Right lung (tissue), 10 donors: ENCODE measurements at places on chromosomes 12 and 14. TPM values are rescaled to one million over a fixed set of nuclear protein-coding genes. Genes with fewer than 3 reads are reported as not detected.

The TAS2R43 gene
- 0.46 TPM for polyA plus RNA-seq

The TPH2 gene
- 0.24 TPM for polyA plus RNA-seq

DNA sequence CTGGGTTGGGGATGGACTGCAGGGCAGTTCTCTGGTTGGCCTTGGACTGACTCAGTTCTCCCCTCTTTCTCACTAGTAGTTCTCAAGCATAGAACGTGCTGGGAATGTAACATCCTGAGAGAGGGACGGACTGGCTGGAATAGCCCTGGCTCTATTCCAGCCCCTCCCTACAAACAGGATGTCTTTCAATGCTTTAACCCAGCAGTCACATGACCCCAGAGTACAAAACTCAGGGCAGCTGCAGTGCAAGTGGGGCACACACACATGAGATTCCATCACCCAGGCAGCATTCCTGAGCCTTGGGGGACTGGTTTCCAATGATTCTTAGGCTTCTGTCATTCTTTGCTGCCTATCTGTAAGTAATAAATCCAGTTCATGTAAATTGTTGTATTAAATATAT lies 1.6 kb upstream of the ACOT6 start:
- no peak for DNase-seq

GRCh38 chr12:99235381-99235780 lies 412.2 kb upstream of the GARIN6 start:
- no peak for DNase-seq
